Cerebellar nuclear complex (tissue), 1 donor: ENCODE measurements at places on chromosomes 3 and 15.

GRCh38 chr3:15458212-15458780 lies 30.9 kb downstream of the EAF1 start:
- DNase-seq: no peak

DNA sequence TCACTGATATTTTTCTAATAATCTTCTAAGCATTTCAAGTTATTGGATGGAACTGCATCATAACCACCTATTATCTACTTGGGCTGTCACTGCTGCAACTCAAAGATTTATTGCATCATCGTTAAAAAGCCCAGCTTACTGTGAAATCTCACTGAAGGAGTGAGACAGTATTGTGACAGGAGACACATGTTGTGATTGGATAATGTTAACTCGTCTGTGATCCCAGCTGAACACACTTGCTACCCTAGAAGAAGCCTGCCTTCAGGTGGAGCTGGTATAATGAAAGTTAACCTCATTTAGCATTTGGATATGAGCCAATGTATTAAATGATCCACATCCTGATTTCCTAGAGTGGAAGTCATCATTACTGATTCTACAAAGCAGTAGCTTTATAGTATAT lies 138.1 kb downstream of the MAP2K5 start:
- no peak for DNase-seq

DNA sequence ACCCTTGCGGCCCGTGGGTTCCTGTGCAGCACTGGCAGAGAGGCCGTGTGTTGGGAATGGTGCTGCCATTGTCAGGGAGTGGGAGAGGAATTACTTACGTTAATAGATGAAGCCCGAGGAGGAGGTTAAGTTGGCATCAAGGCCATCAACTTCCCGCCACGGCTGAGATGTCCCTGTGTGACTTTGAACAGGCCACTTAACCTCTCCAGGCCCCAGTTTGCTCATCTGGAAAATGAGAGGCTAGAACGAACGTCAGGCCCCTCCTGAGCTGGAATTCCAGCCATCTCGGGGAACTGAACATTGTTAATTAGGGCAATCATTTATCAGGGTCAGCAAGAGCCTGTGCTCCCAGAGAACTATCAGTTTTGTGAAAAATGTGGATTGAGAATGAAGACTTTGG lies 91.4 kb upstream of the MYZAP start:
- DNase-seq: no peak

DNA sequence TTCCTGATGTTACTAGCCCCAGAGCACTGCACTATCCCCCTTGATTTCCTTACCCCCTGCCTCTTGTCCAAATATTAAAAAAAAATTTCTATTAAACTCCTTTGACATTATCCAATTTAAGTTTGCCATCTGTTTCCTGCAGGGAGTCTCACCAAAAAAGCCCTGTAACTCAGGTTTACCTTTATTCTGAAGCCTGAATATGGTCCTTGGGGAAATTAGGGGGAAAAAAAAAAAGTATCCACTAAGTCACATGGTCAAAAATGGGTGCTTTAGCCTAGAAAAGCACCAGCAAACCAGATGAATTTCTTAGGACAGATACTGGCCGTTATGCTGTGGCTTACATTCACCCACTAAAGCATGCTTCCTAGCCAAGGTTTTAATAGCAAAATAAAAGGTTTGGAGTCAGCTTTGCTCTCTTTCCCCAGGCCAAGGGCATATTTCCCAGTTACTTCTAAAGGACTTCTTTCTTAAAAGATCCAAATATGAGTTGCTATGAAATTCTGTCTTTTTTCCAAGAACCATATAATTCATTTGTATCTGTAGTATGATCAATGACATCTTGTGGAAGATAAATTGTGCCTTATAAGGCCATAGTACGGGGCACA lies 394.9 kb downstream of the LSAMP start:
- no peak for DNase-seq

- DNase-seq: no peak
Observed at GRCh38 chr3:80238152-80238551, 470.4 kb upstream of the ROBO1 start.

DNA sequence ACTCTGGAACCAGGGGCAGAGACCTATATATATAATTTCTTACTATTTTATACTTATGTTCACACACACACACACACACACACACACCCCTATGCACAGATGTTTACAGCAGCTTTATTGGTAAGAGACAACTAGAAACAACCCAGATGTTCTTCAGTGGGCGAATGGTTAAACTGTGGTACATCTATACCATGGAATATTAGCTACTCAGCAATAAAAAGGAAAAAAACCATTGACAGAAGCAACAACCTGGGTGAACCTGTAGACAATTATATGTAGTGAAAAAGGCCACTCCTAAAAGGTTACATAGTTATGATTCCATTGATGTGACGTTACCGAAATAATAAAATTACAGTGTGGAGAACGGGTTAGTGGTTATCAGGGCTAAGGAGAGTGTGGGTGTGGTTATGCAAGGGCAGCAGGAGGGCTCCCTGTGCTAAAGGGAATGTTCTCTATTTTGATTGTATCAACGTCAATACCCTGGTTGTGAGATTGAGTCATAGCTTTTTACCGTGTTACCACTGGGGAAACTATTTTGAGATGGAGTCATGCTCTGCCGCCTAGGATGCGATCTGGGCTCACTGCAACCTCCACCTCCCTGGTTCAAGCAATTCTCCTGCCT lies 85.5 kb downstream of the FLNB start:
- DNase-seq: no peak

DNA sequence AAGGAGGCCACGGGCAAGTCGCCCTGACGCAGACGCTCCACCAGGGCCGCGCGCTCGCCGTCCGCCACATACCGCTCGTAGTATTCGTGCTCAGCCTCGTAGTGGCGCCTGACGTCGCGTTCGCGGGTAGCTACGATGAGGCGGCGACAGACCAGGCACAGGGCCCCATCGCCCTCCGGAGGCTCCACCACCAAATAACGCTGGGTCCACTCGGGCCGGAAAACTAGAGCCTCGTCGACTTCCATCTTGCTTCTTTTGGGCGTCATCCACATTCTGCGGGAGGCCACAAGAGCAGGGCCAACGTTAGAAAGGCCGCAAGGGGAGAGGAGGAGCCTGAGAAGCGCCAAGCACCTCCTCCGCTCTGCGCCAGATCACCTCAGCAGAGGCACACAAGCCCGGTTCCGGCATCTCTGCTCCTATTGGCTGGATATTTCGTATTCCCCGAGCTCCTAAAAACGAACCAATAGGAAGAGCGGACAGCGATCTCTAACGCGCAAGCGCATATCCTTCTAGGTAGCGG lies at the start of gene EPM2AIP1:
Gene EPM2AIP1 (minus strand): TSS at position 326 of the 520 bp plus-strand sequence. CDS start 54 bp downstream, at position 272.
- no peak for DNase-seq

GRCh38 chr3:153503873-153504272 lies 341.8 kb downstream of the RAP2B start:
- no peak for DNase-seq

DNA sequence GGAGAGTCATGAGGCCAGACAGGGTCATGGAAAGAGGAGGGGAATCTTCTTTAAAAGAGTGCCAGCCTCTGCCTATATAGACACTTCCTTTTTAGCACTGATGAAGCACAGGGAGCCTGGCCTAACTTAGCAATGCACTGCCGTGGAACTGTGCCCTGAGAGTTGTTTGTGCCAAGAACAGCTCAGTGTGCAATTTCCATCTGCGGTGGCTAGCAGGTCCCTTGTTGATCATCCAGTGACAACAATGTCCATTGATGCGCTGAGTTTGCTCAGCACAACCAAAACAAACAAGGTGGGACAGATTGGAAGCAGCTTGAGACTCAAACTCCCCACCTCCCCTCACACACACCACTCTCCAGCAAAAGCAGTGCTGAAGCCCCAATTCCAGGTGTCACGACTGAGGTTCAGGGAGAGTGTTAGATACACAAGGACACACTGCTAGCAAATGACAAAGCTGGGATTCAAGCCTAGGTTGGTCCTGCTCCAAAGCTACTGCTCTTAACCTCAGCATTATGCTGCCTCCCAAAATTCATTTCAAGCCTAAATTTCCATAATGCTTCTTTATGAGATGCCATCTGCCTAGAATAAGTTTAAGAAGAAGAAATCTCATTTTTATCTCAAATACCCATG lies 316.6 kb upstream of the UBE2E2 start:
- peak; percentile 61 for DNase-seq

DNA sequence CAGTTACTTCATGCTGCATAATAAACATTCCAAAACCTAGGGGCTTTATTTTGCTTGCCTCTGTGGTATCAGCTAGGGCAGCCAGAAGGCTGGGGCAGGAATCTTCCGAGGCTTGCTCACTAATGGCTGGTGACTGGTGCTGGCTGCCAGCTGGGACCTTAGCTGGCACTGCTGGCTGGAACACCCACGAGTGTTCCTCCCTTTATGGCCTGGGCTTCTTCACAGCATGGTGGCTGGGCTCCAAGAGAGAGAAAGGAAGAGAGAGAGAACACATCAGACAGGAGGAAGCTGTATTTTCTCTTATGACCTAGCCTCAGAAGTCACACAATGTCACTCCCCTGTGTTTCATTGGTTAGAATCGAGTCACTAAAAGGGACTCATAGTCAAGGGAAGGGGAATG lies 23.9 kb upstream of the CDCP1 start:
- DNase-seq: no peak

DNA sequence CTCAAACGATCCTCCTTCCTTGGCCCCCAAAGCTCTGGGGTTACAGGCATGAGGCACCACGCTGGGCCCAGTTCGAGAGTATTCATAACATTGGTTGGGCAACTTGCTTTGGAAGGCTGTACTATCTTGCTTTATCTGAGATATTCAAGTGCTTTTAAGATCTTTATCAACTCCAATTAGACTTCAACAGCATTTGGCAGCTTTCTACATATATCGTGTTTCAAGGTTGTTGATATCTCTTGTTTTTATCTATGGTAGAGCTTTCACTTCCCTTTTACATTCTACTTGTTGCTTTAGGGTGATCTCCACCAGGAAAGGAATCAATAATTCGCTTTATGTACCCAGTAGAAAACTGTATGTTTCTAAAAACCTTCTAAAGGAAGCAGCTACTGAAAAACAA lies 395.3 kb downstream of the IL5RA start:
- DNase-seq: no peak

GRCh38 chr3:142046320-142047020 lies 102.9 kb downstream of the TFDP2 start:
- DNase-seq: no peak

DNA sequence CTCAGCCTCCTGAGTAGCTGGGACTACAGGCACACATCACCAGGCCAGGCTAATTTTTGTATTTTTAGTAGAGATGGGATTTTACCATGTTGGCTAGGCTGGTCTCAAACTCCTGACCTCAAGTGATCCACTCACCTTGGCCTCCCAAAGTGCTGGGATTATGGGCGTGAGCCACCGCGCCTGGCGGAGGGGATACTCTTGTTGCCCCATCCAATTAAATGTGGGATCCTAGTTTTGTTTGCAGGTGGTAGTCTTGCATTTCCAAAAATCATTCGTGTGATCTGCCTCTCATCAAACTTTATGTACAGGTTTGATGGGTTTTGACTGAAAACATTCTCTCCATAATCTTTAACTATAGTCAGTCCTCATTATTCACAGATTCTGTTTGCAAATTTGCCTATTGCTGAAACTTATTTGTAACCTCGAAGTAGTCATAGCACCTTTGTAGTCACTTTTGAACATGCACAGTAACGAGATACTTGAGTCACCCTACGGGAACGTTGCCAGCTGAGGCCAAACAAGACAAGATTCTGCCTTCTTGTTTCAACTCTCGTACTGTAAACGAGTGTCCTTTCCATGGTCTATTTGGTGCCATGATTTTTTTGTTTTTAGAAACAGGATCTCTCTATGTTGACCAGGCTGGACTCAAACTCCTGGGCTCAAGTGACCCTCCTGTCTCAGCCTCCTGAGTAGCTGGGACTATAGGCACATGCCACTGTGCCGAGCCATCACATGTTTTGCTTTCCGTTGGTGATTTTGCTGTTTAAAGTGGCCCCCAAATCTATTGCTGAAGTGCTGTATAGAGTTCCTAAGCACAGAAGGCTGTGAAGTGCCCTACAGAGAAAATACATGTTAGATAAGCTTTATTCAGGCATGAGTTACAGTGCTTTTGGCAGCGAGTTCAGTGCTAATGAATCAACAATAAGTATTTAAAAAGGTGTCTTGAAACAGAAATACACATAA lies 8.1 kb upstream of the MAPK6 start:
- no peak for DNase-seq

DNA sequence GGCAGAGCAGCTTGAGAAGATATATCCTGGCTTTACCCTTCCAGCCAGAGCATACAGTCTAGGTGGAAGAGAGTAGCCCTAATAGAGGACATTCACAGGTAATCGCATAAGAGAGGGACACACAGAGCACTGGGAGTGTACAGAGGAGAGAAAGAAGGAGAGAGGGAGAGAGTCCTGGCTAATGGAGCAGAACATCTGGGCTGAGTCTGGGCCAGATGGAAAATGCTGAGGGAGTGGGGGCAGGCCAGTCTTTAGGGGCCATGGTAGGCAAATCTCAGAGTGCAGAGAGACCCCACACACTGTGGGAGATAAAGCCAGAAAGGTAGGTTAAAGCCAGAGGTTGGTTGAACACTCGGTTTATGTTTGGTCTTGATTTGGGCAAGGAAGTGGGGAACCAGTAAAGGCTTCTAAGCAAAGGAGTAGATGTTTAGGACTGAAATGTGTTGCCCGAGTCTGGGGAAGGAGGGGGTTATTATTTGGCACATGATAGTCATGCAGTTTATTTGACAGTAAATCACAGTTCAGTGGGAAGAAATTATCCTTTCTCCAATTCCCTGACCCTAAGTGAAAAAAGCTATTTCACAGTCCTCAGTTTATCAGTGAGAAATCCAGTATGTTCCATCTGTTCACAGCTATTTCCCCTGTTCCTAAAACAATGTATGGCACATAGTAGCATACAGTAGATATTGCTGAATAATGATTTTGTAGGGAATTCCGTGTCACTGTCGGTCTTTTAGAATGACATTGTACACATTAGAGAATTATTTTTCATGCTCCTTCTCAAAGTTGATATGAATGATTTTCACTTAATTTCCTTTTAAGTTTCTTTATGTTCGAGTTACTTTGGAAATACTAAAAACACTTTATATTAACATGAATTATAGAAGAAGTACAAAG lies 45.7 kb downstream of the PDHB start:
- no peak for DNase-seq

GRCh38 chr15:64699751-64700388 lies 75.5 kb downstream of the RBPMS2 start:
- no peak for DNase-seq

DNA sequence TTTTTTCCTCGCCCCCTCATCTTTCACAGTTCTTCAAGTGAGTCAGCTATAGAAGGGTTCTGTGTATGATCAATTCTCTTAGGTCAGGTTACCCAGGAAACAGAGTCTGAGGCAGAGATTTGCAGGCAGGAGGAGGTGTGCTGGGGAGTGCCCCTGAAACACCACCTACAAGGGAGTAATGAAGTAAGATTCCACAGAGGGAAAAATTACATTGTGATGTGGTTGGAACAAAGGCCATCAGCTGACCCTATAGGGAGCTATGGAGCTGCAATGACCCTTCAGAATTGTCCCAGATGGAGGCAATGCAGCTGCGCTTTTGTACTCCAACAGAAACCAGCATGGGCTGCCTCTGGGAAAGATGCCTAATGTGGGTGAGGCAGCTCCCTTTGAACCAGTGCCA lies 142.2 kb upstream of the CNTN3 start:
- no peak for DNase-seq

DNA sequence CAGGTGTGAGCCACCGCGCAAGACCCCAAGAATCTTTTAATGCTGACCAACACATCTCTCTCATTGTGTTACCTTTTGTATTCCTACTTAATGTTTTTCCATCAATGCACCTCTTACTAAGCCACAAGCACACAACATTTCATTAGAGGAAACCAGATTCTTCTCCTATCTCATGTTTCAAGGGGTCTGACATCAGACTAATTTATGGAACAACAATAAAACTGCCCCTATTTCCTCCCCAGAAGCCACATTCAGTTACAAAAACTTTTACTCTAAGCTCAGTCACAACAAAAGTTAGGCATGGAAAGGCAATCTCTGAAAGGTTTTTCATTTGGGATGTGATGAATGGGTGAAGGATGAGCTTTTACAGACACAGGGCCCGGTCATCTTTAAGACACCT lies 251.8 kb downstream of the MAGI1 start:
- DNase-seq: no peak
